ENCODE measurements at places on chromosomes 7 and 10.

DNA sequence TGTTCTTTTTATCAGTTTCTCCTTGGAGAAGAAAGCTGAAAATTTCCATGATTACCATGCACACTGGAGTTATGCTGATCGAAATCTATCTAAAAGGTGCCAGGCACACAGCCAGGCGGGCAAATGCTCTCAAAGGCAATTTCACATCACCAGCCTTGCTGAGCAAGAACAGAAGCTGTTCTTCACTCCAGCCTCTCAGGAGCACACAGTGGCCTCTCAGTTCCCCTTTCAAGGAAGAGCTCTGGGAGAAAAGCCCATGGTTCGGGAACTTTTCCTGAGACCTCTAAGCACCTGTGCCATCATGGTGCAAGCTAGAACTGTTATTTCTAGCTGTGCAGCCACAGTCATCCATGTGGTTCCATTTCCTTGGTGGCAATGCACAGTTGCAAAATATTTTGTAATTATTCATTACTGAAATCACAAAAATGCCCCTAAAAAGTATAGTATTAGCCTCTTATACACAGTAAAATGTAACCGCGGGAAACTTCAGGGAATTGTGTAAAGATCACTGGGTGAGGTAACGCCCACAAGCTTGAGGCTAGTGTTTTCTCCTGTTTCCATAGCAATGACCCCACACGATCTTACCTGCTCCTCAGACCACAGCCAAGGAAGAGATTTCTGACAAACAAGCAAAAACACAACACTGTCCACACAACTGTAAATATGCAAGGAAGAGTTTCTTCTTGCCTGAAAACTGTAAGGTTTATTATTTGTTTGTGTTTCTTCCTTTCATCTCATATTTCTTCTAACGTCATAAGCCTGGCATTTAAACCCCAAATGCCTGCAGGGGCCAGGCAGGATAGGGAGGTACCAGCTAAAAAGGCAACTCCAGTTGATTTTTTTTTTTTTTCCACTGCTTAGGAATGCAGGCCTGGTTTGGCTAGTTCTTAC is 121.2 kb downstream of the FAM107B start:
- no peak for DNase-seq

- DNase-seq, result no peak
Measured at GRCh38 chr7:50676740-50677637, 105.7 kb downstream of the GRB10 start.

DNA sequence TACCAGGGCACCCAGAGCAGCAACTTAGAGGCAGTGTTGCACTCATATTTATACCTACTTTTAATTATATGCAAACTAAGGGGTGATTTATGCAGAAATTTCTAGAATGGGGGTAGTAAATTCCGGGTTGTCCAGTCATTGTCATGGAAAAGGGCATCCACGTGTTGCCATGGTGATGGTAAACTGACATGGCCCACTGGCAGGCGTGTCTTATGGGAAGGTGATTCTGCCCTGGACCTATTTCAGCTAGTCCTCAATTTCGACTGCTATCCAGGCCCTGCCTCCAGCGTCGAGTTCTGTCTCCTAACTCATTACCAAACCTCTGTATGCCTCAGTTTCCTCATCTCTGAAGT is 12.8 kb downstream of the SNX8 start:
- no peak for DNase-seq

DNA sequence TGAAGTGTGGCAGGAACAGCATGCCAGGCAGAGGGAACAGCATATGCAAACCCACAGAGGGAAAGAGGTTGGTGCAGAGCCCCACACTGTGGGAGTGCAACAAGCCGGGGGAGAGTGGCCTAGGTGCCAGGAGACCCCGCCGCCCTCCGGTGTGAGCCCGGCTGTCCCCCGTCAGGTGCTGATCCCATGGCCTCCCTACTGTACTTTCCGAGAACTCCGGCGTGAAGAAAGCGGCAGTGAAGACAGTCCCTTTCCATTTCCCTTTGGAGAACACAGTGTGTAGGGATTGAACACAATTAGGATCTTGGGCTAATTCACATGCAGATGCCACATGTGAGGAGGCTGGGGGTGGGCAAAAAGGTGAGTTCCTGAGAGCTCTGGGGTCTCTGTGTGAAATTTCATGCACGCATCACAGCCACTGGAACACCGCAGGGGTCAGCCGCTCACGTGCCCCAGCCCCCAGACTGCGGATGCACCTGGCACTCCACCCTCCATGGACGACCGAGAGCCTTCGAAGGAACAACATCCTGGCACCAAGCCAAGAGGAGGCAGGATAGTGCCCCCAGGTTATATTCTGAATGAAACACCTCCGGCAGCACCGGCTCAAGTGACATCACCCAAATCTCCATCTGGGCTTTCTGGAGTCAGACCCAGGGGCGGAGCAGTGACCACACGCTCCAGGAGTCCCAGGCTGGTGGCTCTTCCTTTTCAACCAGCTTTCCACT is 82.1 kb upstream of the PPP2R2D start:
- no peak for DNase-seq

- DNase-seq, result no peak
Measured at GRCh38 chr7:66739953-66740301, 606 bp upstream of the RABGEF1 start.

Measured in NCI-H524 treated with DMSO at 0.1 percent for 48 hours (cell line).